ENCODE measurements at places on chromosomes 13 and 19. TPM values are rescaled to one million over a fixed set of nuclear protein-coding genes. Genes with fewer than 3 reads are reported as not detected.

GRCh38 chr19:33005440-33005839 lies 33.4 kb downstream of the FAAP24 start:
- no peak for DNase-seq

DNA sequence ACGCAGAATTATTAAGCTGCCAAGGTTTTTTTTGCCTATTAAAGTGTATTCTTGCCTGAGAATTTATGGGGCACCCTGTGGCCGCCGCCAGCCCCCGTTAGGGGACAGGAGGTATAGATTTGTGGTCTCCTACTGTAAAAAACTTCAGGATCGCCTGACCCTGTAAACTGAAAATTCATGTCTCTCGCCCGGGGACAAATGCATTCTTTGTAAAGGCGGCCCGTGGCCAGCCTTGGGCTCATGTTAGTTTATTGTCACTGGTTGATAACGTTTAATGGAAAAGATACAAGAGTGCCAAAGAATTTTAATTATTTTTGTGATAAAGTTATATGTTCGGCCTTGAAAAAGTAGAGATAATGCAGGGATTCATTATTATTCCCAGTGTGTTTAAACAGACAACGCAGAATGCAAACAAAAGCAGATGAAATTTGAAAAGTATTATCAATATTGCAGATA lies 141.7 kb downstream of the URI1 start:
- DNase-seq = no peak

DNA sequence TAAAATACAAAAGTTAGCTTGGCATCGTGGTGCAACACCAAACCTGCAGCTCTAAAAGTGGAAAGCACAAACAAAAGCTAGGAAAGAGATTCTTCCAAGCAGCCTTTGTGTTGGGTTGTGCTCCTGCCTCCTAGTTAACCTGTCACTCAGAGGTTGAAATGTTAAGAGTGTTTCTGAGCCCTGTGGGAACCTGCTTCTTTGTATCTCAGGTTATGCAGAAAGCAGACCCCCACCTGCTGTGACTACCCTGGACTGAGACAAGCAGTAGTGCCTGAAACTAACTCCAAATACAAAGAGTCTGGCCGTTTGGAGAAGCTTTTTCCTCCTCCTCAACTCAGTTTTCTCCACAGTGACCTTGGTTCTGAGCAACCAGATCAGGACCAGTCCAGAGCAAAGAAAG lies 158.4 kb upstream of the CSNK1A1L start:
- no peak for DNase-seq

DNA sequence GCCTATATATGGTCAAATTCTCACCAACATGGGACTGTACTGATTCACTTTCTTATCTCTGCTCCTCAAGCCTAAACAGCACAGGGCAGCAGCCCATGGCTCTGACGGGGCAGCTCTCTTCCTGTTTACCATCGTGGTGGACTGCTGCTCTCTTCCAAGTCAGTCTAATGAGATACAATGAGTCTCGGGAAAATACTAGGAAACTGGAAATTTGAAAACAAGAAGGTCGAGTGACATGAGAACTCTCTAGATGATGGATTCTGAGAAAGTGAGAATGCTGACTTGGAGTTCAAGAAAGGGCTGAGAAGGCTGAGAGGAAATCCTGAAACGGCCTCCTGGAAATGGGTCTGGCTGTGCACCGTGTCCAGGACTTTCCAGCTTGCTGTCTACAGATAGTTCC lies 122.8 kb upstream of the ARGLU1 start:
- no peak for DNase-seq

DNA sequence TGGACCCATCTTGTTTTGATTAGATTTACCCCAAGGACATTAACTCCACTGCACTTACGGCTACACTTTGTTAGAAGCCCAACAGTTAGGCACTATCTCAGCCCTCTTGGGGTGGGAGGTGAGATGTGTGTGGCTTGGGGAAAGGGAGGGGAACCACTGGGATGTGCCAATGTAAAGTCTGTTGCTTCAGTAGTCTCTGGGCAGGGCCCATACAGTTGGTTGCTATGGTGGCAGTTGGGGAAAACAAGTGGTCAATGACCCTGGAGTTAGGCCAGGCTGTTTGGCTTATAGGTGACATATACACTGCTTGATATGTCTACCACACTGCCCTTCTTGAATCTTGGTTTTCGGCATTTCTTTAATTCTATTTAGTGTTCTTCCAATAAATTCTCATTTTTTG lies 8.9 kb upstream of the RB1 start:
- no peak for DNase-seq

DNA sequence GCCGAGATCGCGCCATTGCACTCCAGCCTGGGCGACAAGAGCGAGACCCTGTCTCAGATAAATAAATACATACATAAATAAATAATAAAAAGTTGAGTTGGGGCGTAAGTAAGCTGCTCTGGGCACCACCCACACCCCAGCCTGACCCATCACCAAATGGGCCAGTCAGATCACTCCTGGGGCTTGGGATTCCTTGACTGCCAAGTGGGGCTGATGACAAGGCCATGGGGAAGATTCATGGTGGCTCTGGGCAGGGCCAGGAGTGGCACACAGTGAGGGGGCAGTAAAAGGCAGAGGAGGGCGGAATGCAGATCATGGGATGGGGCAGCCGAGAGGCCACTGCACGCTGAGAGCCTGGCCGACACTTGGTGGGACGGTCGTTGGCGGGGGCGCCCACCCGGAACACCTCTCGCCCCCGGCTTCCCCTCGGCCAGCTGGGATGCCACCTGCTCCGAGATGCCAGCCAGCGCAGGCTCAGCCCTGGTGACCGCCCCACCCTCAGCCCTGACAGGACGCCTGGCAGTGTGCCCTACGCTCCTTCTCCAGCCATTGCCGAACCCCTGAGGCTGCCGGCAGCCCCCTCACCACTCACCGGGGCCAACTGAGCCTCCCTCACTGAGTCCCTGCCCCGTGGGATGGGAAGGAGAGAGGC lies 10.9 kb downstream of the ZNF653 start:
- DNase-seq = no peak

DNA sequence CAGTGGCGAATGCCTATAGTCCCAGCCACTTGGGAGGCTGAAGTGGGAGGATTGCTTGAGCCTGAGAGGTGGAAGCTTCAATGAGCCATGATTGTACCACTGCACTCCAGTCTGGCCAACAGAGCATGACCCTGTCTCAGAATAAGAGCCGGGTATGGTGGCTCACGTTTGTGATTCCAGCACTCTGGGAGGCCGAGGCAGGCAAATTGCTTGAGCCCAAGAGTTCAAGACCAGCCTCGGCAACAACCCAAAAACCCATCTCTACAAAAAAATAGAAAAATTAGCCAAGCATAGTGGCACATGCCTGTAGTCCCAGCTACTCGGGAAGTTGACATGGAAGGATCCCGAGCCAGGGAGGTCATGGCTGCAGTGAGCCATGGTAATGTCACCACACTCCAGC lies 5.3 kb upstream of the NECTIN2 start:
- DNase-seq = no peak

- DNase-seq = no peak
Observed at GRCh38 chr13:77062097-77062496, 35.1 kb upstream of the FBXL3 start.

- DNase-seq = no peak
Observed at GRCh38 chr13:21011378-21011777, 50.0 kb downstream of the LATS2 start.

- no peak for DNase-seq
Observed at GRCh38 chr13:25463496-25463895, 91.7 kb downstream of the ATP8A2 start.

- no peak for DNase-seq
Observed at GRCh38 chr13:39913339-39913738, 257.9 kb downstream of the COG6 start.

GRCh38 chr19:31335716-31336115 lies 13.5 kb downstream of the TSHZ3 start:
- no peak for DNase-seq

GRCh38 chr13:32989942-32990341 lies 26.3 kb upstream of the KL start:
- DNase-seq = no peak

- DNase-seq = no peak
Observed at GRCh38 chr13:94672400-94672799, 39.9 kb downstream of the SOX21 start.

GRCh38 chr19:17648097-17648660 lies 40.0 kb downstream of the UNC13A start:
- DNase-seq = no peak

DNA sequence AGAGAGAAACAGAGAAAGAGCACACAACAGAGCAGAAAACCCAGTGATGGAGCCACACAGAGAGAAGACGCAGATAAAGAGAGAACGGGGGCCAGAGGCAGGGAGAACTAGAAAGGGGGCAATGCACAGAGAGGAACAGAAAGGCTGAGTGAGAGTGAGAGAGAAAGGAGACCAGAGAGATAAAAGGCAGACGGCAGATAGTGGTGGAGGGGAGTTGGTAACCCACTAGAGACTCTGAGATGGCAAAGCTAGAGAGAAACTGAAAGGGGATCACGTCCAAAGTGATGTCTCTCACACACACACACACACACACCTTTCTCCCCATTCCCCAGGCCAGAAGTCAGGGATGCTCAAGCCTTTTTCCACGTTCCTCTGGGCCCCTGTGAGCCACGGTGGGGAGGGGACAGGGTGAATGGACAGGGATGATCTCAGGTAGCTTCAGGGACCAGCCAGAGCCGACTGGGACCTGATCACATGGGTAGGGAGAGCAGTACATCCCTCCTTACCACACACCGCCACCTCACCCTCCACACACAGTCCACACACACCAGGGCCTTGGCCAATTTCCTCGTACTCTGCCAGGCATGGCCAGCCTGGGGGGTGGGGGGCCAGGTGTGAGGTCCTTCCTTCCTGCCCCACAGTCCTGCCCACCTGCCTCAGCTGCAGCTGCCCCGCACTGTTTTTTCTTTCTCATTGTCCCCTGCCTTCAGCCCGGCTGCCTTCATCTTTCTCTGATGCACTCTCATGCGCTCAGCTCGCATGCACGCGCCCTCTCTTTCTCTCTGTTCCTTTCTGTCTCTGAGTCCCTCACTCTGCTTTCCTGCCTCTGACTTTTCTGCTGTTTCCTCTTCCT lies 22.5 kb upstream of the POU2F2 start:
- no peak for DNase-seq

DNA sequence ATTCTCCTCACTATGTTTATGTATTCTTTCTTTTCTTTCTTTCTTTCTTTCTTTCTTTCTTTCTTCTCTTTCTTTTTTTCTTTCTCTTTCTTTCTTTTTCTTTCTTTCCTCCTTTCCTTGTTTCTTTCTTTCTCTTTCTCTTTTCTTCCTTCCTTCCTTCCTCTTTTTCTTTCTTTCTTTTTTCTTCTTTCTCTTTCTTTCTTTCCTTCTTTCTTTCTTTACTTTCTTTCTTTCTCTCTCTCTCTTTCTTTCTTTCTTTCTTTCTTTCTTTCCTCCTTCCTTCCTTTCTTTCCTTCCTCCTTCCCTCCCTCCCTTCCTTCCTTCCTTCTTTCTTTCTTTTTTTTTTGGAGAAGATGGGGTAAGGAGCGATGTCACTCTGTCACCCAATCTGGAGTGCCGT lies 1405.5 kb downstream of the SLITRK5 start:
- no peak for DNase-seq

GRCh38 chr19:12293777-12294248 lies 870 bp downstream of the ZNF44 start:
- DNase-seq = peak; percentile 65

- peak; percentile 36 for DNase-seq
Observed at GRCh38 chr13:43377149-43377548, 353.8 kb downstream of the DNAJC15 start.

- DNase-seq = no peak
Observed at GRCh38 chr13:92836171-92836570, 390.4 kb upstream of the GPC6 start.

- no peak for DNase-seq
Observed at GRCh38 chr19:6587093-6587820, 3.7 kb downstream of the CD70 start.

DNA sequence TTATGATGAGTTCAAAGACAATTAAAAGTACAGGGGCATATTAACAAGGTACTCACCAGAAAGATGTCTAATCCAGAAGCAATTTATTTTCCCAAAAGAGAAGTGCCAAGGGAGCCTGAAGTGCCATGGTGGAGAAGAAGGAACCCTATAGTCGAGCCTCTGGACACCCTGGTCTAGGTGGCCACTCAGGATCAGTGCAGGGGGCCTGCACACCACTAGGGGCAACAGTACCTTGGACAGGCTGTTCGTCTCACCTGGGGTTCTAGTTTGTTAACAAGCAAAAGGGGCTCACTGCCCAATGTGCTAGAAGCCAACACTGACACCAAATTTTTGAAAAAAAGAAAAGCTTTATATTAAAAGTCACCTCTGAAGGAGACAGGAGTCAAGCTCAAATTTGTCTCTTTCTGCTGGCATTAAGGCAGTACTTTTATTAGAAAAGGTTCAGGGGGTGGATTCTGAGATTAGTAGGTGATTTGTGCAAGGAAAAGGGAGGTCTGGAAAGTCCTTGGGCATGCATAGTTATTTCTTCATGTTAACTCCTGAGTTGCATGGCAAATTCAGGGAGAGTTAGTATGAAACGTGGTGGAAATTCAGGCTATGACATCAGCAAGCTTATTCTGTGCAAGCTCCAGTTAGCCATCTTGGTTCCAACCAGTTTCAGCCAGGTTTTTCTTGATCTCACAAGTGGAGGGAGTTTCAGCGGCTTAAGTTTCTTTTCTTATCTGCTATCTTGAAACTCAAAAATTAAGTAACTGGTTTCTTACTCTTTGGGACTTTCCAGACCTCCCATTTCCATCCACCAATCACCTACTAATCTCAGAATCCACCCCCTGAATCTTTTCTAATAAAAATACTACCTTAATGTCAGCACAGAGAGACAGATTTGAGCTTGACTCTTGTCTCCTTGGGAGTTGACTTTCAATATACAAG lies 884 bp upstream of the CBY2 start:
- no peak for DNase-seq

Gene GJB2
- 0.72 TPM for total RNA-seq

Gene RBM26
- total RNA-seq = 24.4 TPM

Gene IL11
- 8.4 TPM for total RNA-seq

Gene CATSPERD
- not detected for total RNA-seq

Gene SELENOV
- total RNA-seq = not detected

All from RPMI7951 (cell line).